Left ventricle myocardium superior (tissue), 1 donor: ENCODE measurements at places on chromosomes 12 and 14. TPM values are rescaled to one million over a fixed set of nuclear protein-coding genes. Genes with fewer than 3 reads are reported as not detected.

DNA sequence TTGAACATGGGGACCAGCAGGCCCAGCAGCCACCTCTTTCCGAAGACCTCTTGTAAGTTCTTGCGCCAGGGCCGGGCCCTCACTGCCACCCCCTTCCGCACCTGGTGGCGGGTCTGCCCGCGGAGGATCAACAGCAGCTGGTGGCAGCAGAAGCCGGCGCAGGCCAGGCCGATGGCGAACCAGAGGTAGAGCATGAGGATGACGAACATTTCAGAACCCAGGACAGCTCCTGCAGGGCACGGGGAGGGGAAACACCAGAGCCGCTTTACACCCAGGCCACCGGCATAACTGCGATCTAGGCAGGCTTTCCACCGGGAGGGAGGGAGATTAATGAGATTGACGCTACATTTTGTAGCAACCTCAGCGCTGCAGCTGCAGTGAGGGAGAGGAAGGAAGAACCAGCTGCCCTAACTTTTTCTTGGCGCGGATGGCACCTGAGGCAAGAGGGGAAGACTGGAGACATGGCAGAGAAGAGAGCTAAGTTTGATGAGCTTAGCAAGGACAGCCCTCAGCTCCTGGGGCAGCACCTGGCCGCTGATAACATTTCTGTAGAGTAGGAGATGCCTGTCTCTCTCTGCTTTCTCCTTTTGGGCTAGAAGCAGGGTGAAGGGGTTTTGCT is 7.8 kb downstream of the ZDHHC22 start:
- peak; percentile 58 for DNase-seq

GRCh38 chr14:34324363-34324795 is 137.7 kb downstream of the SPTSSA start:
- no peak for DNase-seq

DNA sequence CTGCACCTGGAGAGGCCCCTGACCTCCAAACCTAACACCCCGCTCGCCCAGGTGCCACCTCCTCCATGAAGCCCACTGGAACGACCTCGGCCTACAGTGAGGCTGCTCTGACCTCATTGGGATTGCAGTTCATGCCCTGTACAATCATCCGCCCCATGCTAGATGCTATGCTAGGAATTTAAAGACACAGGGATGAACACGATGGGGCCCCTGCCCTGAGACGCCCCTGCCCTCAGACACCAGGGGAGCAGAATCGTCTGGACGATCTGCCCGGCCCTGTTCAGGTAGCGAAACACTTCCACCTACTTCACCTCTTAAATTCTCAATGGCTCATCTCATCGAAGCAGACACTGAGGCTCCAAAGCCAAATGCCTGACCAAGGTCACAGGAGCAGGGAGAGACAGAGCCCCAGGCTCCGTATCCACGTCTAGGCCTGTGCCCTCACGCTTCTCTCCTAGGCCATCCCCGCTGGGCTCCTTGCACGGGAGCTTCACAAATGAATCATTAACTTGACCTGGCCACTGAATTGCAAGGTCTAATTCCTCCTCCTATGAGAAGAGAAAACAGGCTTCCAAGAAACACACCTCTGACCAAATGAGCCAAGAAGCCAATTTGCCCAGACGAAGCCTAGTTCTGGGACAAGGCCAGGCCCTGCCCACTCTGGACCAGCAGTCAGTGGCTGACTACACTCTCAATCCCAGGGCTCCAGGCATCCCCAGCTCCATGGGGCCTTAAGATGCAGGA is 35.2 kb downstream of the SCARB1 start:
- DNase-seq: no peak

Gene CMAS
- 36.7 TPM for total RNA-seq

GRCh38 chr12:57936513-57936883 is 4.9 kb upstream of the ATP23 start:
- no peak for DNase-seq

GRCh38 chr12:20423557-20423956 is 55.2 kb downstream of the PDE3A start:
- no peak for DNase-seq

- peak; percentile 90 for DNase-seq
These were observed 50.0 kb downstream of the NCOR2 start for GRCh38 chr12:124517260-124518050.

DNA sequence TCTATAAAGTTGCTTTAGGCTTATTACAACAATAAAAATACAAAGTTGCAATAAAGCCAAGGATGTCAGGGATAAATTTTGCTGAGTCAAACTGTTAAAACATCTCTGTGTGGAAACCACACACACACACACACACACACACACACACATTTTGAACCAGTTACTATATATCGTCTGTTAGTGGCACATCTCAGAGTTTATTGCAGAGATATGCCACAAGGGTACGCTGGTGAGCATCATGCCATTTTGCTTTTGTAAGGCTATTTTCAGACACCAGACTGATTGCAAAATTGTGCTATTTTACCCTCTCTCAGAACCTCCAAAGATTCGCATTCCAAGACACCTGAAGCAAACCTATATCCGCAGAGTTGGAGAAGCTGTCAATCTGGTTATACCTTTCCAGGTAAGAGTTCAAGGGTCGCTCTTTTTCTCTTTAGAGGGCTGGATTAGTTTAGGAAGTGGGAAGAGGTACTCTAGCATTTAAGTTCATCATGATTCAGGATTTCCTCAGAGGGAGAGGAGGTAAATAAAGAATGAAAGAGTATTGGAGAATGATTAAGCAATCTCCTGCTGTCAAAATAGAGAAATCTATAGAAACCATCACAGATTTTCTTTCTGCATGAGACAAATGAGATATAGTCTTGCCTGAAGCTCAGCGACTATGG is 27.3 kb upstream of the CHPT1 start:
- DNase-seq: no peak

GRCh38 chr12:58919231-58920101 is 838 bp downstream of the LRIG3 start:
- no peak for DNase-seq

Gene KRT2
- total RNA-seq: not detected

DNA sequence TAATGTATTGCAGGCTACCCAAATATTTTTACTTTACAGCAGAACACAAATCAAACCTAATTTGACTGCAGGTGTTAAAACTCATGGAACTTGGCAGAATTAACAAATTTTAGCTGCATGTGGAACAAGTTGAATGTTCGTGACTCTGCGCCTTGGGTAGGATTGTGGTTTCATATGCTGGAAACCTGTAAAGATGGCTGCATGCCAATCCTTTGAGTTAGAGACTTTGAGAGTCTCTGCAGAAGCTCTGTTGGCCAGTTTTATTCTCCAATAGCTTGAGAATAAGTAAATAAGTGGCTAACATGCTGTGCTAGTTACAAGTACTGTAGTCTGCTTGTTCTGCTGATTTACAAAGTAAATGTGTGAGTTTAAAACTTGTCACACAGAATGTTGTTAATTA is 77.8 kb downstream of the PDE6H start:
- DNase-seq: no peak

GRCh38 chr14:54808326-54809161 is 94.1 kb downstream of the GCH1 start:
- DNase-seq: no peak

DNA sequence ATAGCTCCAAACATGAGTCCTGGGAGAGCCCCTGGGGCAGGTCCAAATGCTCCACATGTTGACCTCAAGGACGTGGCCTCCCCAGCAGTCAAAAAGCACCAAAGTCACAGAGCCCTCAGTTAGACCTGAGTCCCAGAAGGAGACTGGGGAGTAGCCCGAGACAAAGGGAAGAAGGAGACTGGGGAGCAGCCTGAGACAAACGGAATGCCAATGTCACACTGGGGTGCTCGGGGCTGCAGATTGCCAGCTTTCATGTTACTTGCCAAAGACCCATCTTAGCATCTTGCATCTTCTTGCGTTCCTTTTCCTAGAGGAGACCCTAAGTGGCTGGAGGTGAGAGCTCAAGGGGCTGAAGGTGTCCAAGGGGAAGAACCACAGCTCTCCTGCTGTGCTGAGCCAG is 14.9 kb downstream of the PLEKHD1 start:
- no peak for DNase-seq

Gene KRT79
- not detected for total RNA-seq

GRCh38 chr12:59737725-59738463 is 142.1 kb downstream of the SLC16A7 start:
- DNase-seq: no peak

DNA sequence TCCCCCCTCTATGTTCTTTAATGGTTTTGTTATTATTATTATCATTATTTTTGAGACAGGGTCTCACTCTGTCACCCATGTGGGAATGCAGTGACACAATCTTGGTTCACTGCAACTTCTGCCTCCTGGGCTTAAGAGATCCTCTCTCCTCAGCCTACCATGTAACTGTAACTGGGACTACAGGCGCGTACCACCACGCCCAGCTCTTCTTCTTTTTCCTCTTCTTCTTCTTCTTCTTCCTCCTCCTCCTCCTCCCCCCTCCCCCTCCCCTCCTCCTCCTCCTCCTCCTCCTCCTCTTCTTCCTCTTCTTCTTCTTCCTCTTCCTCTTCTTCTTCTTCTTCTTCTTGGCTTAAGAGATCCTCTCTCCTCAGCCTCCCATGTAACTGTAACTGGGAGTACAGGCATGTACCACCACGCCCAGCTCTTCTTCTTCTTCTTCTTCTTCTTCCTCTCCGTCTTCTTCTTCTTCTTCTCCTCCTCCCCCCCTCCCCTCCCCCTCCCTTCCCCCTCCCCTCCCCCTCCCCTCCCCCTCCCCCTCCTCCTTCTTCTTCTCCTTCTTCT is 5.4 kb upstream of the KRT7 start:
- DNase-seq: no peak

Gene NKX2-1
- total RNA-seq: not detected

Gene CIDEB
- total RNA-seq: 3.9 TPM

DNA sequence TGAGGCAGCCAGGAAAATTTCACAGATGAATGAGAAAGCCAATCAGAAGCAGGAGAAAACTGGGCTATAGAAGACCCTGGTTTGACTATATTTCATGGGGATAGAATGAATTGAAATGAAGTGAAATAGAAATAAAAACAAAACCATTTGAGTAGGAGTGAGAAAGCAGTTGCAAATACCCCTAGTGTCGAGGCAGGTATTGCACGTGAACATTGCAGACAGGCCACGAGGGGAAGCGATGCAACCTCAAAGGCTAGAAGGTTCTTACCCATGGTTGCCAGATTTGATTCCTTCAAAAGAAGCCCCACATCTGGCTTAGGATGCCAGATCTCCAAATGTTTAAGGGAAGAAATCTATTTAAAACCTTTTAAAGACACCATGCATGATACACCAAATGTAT is 648.9 kb downstream of the VRK1 start:
- no peak for DNase-seq

DNA sequence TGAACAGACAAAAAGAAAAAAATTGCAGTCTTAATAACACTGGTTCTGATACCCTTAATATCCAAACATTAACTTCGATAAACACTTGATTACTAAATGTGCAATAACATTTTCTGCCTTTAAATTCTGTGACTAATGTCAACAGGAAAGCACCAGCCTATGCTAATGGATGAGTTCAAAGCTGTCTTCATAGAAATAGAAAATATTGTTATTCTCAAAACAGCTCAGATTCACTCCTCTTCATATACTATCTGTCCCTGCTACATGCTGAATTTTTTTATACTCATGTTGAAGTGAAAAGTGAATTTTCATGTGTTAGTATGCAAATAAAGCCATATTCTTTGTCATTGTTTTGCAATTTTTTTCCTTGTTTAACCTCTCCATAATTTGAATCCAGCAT is 13.9 kb downstream of the TAS2R43 start:
- no peak for DNase-seq

Gene LYZ
- 51.1 TPM for total RNA-seq

- DNase-seq: peak; percentile 78
These were observed 564 bp downstream of the ATXN3 start for GRCh38 chr14:92105893-92106142.

- DNase-seq: peak; percentile 56
These were observed 2.2 kb downstream of the NCKAP5L start for GRCh38 chr12:49825971-49826421.

DNA sequence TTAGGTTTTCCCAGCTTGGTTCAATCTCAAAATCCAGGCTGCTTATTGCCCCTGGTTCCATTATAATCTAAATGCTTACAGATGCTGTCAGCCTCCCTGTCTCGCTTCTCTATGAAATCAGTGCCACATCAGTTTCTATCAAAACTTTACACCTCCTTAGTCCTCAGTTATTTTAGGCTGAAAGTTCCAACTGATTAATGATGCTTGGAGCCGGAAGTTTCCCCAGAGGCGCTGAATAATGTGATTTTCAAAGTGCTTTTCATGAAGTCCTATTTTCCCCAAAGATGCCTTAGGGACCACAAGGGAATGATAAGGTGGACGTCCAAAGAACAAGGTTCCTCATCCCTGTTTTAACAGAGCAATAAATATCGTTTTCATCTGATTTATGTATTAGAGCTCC is 262.4 kb upstream of the RMST start:
- no peak for DNase-seq

GRCh38 chr12:7602277-7602676 is 63.4 kb downstream of the APOBEC1 start:
- DNase-seq: no peak

DNA sequence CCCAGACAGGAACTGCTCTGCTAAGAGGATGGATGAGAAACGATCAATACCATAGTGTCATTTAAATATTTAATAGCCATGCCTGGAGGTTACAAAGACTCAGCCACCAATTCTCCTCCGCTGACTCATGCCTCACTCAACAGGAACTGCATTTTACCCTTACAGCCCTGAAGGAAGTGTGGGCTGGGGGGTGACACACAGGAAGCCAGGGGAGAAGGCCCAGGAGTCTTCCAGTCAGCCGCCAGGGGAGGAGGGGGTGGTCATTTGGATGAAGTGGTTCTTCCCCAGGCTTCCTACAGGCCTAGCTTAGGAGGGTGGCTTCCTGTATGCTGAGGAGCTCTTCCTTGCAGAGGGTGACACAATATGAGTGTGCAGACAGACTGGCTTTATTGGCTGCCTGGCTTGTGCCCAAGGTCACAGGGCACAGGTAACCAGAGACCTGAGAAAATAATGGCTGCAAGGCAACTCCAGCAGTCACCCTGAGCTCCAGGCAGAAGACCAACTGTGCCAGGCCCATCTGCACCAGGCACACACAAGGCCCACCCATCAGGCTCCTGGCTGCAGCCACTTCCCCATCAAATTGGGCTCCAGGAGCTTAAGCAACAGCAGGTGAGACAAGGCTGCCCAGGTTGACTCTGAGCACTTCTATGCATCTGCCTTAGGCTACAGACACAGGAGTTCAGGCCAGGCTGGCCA is 30.6 kb upstream of the RPLP0 start:
- DNase-seq: peak; percentile 44

DNA sequence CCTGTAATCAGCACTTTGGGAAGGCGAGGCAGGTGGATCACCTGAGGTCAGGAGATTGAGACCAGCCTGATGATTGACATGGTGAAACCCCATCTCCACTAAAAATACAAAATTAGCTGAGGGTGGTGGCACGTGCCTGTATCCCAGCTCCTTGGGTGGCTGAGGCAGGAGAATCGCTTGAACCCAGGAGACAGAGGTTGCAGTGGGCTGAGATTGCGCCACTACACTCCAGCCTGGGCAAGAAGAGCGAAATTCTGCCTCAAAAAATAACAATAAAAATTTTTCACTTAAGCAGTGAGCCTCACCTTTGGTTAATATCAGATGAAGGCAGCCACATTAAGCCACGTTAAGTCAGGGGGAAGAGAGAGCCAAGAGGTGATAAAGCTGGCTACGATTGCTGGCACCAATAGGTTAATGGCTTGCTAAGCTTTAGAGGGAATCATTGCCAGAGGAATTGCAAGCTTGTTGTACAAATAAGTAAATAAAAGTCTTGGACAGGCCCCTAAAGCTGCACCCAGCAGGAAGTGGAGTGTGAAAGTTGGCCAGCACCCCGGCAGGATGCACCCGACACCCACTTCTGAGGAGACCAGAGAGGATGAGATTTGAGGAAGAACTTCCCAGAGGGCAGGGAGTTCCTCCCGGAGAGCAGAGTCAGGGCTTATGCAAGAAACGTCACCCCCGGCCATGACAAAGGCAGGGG is 41.3 kb upstream of the TESC start:
- no peak for DNase-seq

Gene STYK1
- not detected for total RNA-seq
